ENCODE measurements at places on chromosomes 5 and 9.

GRCh38 chr5:16871746-16872339 lies 64.2 kb downstream of the MYO10 start:
- DNase-seq, result no peak

DNA sequence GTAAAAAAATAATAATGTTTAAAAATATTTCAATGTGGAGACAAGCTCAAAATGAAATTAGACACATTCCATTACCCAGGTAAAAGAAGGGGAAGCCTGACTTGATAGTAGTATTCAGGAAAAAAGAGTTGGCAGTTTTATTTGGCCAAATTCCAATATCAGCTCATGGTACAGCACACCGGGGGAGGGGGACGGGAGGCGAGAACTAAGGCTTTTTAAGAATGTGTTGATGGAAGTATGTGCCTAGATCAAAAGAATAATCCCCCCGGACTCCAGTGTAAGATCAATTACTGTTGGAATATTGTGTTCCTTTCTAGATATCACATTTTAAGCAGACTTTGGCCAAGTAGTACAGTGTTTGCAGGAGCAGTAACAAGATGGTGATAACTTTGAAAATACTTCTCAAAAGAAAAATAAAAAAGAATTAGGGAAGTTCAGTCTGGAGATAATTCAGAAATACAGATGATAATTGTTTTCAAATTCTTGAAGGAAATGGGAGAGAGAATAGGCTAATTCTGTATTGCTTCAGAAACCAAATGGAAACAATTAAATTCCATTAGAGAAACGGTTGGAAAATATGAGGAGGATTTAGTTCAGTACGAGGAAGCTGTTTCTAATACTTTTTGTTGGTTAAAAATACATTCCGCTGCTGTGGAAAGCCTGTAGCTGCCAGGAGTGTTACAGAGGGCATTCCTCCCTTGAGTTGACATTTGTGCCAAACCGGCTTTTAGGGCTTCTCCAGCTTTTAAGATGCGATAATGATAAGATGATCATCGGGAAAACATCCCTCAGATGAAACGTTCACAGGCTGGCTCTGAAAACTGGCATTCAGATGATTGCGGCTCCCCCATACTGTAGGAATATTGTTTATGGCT lies 98.1 kb upstream of the ERBIN start:
- no peak for DNase-seq

- DNase-seq, result no peak
Measured at GRCh38 chr9:104861397-104861796, 66.6 kb downstream of the ABCA1 start.

GRCh38 chr5:28707706-28708105 lies 1669.3 kb upstream of the CDH9 start:
- peak; percentile 3 for DNase-seq

DNA sequence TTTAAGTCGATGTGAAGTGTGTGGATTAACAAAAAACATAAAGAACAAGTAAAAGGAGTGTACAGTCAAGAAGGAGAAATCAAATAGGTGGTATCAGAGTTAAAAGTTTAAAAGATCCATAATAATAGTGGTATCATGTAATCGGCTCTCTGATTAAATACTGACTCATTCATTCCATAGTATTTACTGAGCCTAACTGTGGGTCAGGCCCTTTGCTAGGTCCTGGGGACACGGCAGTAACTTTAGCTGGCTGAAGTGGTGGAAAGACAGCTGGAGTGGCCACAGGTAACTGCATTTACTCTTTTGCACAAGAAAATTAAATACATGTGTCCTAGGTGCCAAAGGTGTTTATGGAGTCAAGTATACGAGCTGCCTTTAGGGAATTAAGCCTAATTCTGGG lies 124.0 kb downstream of the GNAQ start:
- DNase-seq, result no peak

DNA sequence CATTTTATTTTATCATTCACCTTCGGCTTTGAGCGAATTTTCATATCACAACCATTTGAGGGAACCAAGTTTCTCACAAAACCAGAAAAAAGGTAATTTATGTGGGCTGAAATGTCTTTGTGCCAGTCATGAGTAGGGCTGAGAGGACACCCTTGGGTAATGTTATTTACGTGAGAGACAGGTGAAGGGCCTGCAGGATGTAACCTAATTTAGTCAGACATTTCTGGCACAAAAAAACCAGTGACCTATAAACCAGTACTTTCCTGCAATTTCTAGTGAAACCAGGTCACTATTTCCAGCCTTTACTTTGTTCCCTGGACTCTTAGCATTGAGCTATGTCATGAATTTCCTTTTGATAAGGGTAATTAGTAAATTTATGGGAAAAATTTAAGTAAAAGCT lies 17.2 kb upstream of the CCDC112 start:
- DNase-seq, result no peak

- no peak for DNase-seq
Measured at GRCh38 chr9:116312221-116312620, 158.6 kb downstream of the PAPPA start.

GRCh38 chr5:42483472-42484154 lies 60.4 kb downstream of the GHR start:
- no peak for DNase-seq

DNA sequence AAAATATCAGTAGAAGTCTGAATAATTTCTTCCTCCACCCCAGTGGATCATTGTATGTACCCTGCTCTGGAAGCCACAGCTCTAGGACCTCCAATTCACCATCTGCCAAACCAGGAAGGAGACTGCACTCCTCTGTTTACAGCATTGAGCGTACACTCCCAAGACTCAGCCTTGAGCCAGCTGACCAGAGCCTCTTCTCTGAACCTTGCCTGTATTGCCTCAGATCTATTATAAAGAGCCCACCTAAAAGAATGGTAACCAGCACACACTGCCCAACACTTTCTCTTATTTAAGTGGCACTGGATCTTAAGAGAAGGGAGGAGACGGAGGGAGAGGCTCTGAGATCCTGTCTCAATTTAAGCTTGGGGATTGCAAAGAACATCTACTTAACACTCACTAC lies 217.8 kb upstream of the RASEF start:
- no peak for DNase-seq

GRCh38 chr9:761176-761792 lies 80.2 kb upstream of the DMRT1 start:
- DNase-seq, result no peak

DNA sequence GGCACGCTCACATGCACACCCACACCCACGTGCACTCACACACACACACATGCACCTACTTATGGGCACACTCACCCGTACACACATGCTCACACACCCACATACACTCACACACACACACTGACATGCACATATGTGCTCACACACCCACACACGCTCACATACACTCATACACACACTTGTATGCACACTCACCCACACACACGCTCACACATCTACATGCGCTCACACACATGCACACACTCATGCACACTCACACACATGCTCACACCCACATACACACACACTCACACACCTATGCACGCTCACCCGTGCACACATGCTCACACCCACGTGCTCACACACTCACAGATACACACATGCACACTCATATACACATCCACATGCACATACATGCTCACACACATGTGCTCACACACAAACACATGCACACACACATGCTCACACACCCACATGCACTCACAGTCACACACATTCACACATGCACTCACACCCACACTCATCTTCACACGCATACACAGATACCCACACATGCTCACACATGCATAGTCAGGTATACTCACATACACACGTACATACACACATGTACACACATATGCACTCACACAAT lies 138.3 kb downstream of the OLFM1 start:
- DNase-seq, result no peak

GRCh38 chr9:98873951-98874371 lies 66.5 kb downstream of the GALNT12 start:
- DNase-seq, result no peak

GRCh38 chr9:36152741-36153438 lies 16.3 kb upstream of the CCIN start:
- DNase-seq, result no peak

DNA sequence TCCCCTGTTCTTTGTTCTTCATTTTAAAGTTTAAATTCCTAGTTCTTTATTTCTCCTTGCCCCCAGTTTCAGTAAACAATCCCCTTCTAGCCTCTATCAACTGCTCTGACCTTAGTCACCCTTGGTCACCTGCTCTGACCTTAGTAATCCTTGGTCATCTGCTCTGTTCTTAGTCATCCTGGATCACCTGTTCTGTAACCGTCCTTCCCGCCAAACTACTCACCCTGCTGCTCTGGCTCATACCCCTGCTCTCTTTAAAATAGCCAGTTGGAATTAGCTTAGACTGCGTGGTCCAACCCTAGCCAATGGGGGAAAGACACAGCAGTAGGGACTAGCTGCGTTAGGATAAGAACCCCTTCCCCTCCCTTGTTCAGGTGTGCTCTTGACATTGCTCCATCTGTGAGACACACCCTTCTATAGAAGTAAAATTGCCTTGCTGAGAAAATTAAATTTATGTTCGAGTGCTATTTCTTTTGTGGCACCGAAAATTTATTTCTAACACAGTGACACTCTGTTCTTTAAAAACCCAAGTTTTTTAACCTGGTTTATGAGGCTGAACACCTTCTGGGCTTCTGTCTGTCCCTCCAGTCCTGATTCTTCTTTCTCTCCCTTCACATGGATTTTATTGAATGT lies 3.8 kb downstream of the PRRC1 start:
- DNase-seq, result no peak

GRCh38 chr9:34961574-34962490 lies 3.7 kb downstream of the PHF24 start:
- DNase-seq, result no peak

GRCh38 chr5:112535356-112535755 lies 116.3 kb upstream of the EPB41L4A start:
- DNase-seq, result no peak

- DNase-seq, result no peak
Measured at GRCh38 chr5:93343570-93343969, 237.4 kb downstream of the NR2F1-AS1 start.

- no peak for DNase-seq
Measured at GRCh38 chr5:176938472-176938871, 39.3 kb upstream of the HK3 start.

- no peak for DNase-seq
Measured at GRCh38 chr5:171598641-171599152, 179.2 kb downstream of the FGF18 start.

DNA sequence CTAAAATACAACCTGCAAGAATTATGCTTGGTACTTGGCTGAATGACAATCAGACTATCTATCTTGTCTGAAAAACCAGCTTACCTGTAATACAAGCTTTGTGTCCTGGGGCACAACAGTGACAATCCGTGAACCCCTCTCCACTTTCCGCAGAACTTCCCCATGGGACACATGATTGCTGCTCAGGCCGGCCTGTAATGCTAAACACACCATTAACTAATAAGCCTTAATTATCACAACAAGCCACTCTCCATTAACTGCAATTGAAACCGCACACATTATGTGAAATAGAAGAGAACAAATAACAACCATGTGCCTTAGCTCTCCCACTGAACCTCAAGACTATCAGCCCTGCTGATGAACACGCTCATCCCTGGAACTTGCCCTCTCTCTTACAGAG lies 33.7 kb downstream of the ELP1 start:
- DNase-seq, result no peak

All from astrocyte of the cerebellum (primary cell).